ENCODE measurements at places on chromosomes 5 and 9. TPM values are rescaled to one million over a fixed set of nuclear protein-coding genes. Genes with fewer than 3 reads are reported as not detected.

GADD45G gene
- total RNA-seq, result not detected

MARVELD2 gene
- 0.17 TPM for total RNA-seq

TRMO gene
- total RNA-seq, result 15.9 TPM

CNTNAP3 gene
- total RNA-seq, result 0.15 TPM

KIF4B gene
- 0.15 TPM for total RNA-seq

FAM153A gene
- total RNA-seq, result 0.66 TPM

TRIM7 gene
- total RNA-seq, result 5.3 TPM

STRBP gene
- 5.2 TPM for total RNA-seq

PTGES gene
- 84.5 TPM for total RNA-seq

ACOT12 gene
- total RNA-seq, result 2.2 TPM

SEMA5A gene
- 12.5 TPM for total RNA-seq

SLC36A2 gene
- not detected for total RNA-seq

PCDHA2 gene
- total RNA-seq, result 0.17 TPM

LVRN gene
- total RNA-seq, result 0.44 TPM

GBA2 gene
- 20.1 TPM for total RNA-seq

ENTPD2 gene
- total RNA-seq, result not detected

LCN2 gene
- not detected for total RNA-seq

PCDHB1 gene
- not detected for total RNA-seq

CER1 gene
- not detected for total RNA-seq

TMOD1 gene
- under 0.01 TPM for total RNA-seq

ANKDD1B gene
- 1.3 TPM for total RNA-seq

HDAC3 gene
- total RNA-seq, result 67.6 TPM

HAVCR2 gene
- 2.2 TPM for total RNA-seq

CARTPT gene
- total RNA-seq, result not detected

PAIP2 gene
- total RNA-seq, result 47.8 TPM

NDFIP1 gene
- 107 TPM for total RNA-seq

GNAQ gene
- total RNA-seq, result 32.3 TPM

IL9 gene
- total RNA-seq, result not detected

DNM1 gene
- total RNA-seq, result 86.0 TPM

SCGB3A2 gene
- total RNA-seq, result not detected

FIBCD1 gene
- 17.5 TPM for total RNA-seq

ECSCR gene
- total RNA-seq, result 0.33 TPM

SLC25A51 gene
- 120 TPM for total RNA-seq

AMBP gene
- total RNA-seq, result 0.17 TPM

EPB41L4A gene
- 0.29 TPM for total RNA-seq

CDH6 gene
- 77.2 TPM for total RNA-seq

GABRA1 gene
- total RNA-seq, result not detected

LHX3 gene
- under 0.01 TPM for total RNA-seq

PFN3 gene
- total RNA-seq, result not detected

OR13C3 gene
- not detected for total RNA-seq

CAPSL gene
- not detected for total RNA-seq

CBY3 gene
- total RNA-seq, result not detected

MEGF10 gene
- total RNA-seq, result under 0.01 TPM

RGS7BP gene
- total RNA-seq, result not detected

GPR21 gene
- total RNA-seq, result 0.17 TPM

SYK gene
- not detected for total RNA-seq

WDR31 gene
- total RNA-seq, result 4.0 TPM

IL17B gene
- not detected for total RNA-seq

CSF2 gene
- not detected for total RNA-seq

C1QTNF2 gene
- 3.2 TPM for total RNA-seq

FOXD4L5 gene
- 0.15 TPM for total RNA-seq

IL3 gene
- not detected for total RNA-seq

GPR151 gene
- total RNA-seq, result not detected

LYRM7 gene
- 7.6 TPM for total RNA-seq

PCDHA3 gene
- 0.17 TPM for total RNA-seq

IL31RA gene
- 3.3 TPM for total RNA-seq

C5orf58 gene
- not detected for total RNA-seq

GRAMD2B gene
- total RNA-seq, result 10.6 TPM

Measured in smooth muscle cell of trachea (primary cell).